Kidney glomerular epithelial cell (primary cell): ENCODE measurements at places on chromosomes 4 and X.

DNA sequence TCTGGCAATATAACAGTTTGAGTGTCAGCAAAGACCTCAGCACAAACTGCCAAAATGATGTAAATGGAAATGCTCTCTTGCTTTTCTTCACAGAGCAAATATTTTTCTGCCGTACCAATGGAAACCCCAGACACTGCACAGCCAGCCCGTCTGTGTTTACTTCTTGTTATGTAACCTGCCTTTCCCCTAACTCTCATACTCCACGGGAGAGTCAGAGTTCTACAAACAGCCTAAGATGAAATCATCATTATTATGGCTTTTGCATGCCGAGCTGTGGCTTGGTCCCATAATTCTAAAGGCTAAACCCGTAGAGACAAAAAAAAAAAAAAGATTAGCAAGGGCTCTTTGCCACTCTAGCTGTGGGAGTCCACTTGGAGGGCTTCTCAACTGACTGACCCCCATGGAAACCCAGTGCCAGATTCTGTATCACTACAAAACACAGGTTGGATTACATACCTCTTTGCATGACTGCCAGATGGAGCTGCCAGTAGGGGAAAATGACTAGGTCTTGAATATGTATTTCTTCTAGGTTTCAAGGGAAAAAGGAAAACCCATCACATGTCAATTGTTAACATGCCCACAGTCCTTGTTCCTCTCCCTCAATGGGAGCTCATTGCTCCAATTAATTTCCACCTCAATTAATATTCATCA is 197.2 kb upstream of the CNKSR2 start:
- no peak for DNase-seq

DNA sequence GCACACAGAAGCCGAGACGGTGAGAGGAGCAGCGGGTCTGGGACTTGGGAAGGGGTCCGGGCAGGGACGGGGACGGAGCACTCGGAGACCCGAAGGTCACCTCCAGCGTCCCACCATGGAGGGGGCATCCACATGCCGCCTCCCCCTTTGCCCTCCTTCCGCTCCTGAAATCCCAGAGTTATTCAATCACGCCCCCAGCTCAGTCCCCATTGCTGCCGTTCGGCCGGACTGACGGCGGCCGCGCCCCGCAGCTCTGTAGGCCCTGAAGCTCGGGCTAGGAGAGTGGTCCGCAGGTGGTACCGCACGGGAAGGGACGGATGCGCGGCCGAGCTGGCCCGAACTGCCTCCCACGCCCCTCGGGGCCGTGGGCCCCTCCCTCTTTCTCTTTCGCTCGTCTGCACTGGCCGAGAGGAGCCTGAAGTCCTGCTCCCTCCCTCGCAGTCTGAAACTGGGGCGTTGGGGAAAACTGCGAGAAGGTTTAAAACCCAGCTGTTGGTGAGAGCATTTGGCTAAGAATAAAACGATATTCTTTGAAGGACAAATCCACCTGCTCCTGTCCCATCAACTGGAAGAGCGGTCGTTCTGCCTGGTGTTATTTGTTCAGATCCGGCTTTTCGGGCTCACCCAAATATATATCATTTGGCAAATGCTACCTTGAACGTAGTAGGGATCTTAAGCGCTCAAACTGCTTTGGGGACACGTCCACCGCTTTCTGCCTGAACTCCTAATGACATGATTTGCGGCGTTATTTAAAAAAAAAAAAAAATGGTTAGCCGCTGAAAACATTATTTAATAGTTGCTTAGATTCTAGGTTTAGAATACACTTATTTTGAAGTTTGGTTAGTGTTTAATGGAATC is 719 bp downstream of the USO1 start:
- DNase-seq: peak; percentile 60

DNA sequence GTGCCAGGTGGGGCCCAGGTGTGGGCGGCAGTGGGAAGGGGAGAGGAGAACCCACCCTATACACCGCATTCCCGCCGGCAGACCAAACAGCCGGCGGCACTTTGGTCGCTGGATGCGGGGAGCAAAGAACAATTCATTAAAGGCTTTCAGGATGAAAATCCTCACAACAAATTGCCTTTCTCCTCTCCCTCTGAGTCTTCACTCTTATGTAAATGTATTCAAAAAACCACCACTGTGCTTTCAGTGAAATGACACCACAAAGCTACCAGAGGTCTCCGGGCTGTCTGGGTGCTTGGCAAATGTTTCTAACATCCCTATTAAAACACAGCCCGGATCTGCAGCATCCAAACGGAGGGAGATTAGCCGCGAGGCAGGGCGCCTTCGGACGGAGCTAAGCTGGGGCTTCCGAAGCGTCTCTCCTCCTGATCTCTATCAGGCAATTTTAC is 171.8 kb upstream of the TBL1X start:
- DNase-seq: no peak

DNA sequence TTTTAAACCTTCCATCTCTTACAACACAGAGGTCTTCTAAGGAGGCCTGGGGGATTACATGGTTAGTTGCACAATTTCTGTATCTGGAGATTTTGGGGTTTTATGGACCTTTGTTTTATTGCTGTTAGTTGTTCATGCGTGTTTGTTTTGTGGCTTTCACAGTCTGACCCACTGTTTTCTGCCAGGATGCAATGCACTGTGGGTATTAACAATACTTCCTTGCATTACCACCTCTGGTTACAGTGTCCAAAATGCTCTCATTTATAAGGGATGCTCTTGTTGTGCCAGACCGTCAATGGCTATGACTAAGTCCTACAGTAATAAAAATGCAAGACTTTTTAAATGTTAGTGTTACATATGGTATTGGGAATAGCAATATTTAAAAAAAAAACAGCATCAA is 730.2 kb downstream of the KCTD8 start:
- DNase-seq: no peak

GRCh38 chr4:151418385-151418784 is 9.4 kb downstream of the FHIP1A start:
- peak; percentile 73 for DNase-seq

DNA sequence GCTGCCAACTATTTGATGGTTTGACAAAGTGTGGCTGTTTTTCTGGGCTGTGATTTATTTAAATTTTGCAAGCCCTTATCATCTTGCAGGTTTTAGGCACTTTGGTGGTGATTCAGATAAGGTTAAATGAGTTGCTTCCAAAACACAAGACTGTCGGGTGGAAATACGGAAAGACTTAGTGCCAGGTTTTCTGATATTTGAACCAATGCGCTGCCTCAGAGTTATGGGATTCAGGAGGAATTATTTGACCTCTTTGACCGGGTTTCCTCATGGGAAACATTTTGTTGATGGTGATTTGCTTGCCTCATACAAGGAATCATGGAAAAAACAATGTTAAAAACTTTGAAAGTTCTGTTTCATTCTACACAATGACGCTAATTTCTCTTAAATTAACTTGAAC is 136.1 kb upstream of the MAP9 start:
- DNase-seq: no peak

GRCh38 chrX:108439426-108439942 is at the start of gene COL4A5:
Gene COL4A5 (plus strand): TSS chrX:108439838. CDS start chrX:108440126, 288 bp downstream.
- DNase-seq: peak; percentile 61

GRCh38 chr4:128571747-128572146 is 237.8 kb upstream of the JADE1 start:
- peak; percentile 89 for DNase-seq

- DNase-seq: peak; percentile 6
Observed at GRCh38 chr4:123299212-123299691, 97.3 kb upstream of the SPRY1 start.

GRCh38 chr4:3308691-3309090 is 15.9 kb downstream of the RGS12 start:
- DNase-seq: no peak

DNA sequence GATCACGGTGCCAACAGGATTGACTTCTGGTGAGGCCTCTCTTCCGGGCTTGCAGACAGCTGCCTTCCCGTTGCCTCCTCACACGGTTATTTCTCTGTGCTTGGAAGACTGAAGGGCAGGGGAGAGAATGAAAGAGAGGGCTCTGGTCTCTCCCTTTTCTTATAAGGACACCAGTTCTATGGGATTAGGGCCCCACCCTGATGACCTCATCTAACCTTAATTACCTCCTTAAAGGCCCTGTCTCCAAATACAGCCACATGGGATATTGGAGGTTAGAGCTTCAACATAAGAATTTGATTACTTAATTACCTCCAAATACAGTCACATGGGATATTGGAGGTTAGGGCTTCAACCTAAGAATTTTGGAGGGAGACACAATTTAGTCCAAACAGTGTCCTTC is 46.5 kb downstream of the EVC start:
- DNase-seq: no peak

GRCh38 chrX:47579537-47579936 is 2.7 kb upstream of the TIMP1 start:
- DNase-seq: no peak

- no peak for DNase-seq
Observed at GRCh38 chr4:148849581-148849980, 407.4 kb upstream of the NR3C2 start.

DNA sequence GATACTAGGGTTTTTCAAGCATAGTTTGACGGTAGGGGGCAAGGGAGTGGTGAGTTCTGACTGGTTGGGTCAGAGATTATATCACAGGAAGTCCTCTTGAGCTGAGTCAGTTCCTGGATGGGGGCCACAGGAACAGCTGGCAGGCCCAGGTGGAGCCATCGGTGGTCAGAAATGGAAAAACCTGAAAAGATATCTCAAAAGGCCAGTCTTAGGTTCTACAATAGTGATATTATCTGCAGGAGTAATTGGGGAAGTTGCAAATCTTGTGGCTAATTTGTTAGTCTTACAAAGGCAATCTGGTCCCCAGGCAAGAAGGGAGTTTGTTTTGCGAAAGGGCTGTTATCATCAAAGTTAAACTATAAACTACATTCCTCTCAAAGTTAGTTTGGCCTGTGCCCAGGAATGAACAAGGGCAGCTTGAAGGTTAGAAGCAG is 159.3 kb downstream of the PTCHD1 start:
- no peak for DNase-seq

DNA sequence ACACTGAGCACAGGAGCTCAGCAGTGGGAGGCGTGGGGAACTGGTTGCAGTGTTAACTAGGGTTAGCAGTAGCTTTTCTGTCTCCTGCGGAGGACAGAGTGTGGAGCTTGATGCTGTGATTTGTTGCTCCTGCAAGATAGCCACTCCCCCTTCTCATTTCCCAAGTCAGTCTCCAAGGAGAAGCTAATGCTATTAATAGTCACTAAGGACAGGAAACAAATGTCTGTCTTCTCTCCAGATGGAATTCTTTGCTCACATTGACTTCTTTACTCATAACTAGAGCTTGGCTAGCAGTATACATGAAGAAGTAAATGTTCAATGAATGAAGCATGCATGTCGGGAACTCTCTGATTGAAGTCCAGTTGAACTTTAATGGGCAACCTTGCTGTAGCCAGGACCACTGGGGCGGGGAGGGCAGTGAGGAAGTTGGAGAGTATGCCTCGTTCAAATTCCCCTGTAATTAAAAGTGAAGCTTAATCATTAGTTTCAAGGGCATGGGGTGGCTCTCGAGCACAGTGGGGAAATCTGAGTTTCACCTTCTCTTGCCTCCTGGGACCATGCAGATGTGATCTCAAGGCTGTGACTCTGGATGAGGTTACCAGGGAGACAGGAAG is 156.6 kb upstream of the SCML1 start:
- peak; percentile 83 for DNase-seq

DNA sequence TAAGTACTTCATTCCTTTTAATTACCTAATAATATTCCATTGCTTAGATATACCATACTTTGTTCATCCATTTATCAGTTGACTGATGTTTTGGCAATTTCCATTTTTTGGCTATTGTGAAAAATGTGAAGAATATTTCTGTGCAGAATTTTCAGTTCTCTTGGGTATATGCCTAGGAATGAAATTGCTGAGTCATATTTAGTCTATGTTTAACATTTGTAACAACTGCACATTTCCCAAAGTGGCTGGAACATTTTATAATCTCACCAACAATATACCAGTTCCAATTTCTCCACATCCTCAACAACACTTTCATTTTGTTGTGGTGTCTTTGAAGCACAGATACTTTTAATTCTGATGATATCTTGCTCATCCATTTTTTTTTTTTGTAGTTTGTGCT is 215.5 kb downstream of the PDGFC start:
- no peak for DNase-seq

DNA sequence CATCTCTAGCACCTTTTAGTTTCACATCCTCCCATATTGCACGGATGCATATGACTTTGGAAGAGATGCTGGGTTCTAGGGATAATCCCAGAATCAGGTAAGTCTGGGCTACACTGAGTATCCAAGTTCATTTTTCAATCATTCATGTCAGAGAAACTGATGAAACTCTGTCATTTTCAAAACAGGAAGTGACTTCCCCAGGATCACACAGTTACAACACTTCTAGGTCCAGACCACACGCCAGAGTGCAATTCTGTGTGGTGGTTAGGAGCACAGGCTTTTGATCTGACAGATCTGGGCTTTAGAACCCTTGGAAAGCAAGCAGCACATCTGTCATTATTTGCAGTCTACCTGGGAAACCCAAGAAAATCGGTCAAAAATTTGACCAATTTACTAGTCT is 52.1 kb upstream of the CDKN2AIP start:
- no peak for DNase-seq

DNA sequence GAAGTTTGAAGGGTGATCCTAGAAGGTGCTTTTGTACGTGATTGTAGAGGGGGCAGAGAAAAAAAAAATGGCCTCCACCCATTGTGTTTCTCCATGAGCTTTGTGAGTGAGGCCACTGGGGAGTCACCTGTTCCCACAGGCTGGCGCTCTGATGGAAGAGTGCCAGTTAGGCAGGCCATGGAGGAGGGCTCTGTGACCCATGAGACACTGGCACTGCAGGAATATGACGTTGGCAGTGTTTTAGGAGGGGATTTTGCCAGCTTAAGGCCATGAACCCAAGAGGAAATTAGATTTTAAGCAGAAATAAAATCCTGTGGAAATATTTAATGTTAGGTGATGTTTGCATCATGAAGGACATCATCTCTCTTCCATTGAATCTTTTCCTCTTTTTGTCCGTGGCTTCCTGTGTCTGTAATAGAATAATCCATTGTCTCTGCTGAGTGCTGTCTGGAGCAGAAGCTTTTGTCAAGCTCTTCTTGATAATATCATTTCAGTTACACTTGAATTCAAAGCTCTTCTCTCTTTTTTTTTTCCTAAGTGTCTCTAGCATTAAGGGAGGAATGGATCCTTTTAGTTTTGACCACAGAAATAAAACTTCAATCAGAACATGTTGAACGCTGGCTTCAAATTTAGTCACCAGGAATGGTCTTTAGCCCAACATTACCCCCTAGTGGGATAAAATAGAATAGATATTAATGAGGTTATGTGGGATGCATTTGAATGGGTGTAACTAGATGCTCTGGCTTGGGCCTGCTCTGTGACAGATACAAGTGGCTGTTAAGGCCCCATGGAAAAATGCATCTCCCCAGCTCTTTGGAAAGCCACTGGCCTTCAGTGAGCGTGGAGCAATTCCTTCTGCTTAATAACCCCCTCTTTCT is 41.0 kb upstream of the UCP1 start:
- peak; percentile 67 for DNase-seq

DNA sequence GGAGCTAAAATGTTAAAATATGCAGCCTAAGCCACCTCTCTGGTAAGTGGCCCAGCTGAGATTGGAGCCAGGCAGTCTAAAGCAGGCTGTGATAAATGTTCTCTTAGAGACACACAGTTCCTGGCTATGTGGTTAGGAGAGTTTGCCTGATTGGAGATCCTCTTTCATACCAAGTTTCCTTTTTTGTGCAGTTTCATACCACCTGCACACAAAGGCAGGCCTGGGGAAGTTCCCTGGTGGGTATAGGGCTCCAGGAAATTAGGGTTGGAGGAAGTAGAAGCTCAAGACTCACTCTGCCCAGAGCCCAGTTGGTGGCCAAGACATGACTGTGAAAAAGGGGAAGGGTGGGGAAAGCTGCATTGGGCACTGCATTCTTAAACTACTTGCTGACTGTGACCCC is 16.9 kb downstream of the CYBB start:
- DNase-seq: no peak
